ENCODE measurements at places on chromosomes 4 and X.

- DNase-seq: no peak
Measured at GRCh38 chr4:40744218-40744617, 5.5 kb upstream of the NSUN7 start.

- DNase-seq: no peak
Measured at GRCh38 chrX:21678048-21678612, 20.0 kb upstream of the KLHL34 start.

DNA sequence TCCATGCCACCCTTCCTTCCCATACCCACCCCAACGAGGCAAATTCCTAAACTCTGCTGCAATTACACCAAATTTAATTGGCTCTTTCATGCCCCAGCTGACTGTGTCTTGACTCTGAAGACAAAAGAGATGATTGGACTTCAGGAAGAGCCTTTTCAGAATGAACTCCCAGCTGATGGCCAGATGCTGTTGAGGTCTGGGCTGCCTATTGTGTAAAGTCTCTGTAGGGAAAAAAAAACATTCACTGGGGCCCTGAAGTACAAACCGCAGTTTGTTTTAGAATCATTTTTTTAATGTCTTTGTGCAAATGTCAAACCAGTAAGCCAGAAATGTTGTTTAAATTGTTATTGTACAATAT is 174.8 kb downstream of the HHIP start:
- no peak for DNase-seq

DNA sequence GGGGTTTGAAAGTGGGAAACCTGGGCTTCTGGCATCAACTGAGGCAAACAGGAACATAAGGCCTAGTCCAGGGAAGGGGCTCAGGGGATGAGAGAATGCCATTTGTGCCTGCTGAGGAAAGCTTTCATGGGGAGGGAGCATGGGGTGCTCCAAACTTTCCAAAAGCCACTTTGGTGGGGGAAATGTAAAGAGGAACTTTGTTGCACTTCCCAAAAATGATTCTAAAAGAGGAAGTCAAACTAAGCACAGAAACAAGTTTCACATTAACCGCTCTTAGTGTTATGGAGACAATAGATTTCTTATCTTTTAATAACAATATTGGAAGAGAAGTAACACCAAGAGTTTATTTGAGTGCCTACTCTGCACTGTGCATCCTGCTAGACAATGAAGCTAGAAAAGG is 32.3 kb downstream of the GAB3 start:
- DNase-seq: no peak

DNA sequence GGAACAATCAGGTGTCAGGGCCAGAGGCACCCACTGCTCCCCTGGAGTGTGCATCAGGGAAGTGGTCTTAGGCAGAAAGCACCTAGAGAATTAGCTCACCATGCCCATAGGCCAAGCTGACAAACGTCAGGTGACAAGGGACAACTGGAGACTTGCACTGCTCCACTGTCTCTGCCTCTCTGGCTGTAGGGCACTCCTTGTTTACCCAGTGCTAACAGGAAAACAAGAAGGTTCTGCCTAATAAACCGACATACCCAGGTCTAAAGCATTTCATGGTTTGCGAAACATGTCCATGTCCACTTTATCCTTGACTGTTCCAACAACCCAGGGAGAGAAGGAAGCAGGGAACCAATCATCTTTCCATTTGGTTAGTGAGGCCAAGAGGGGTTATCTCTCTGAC is 92.5 kb upstream of the MAMLD1 start:
- DNase-seq: no peak

DNA sequence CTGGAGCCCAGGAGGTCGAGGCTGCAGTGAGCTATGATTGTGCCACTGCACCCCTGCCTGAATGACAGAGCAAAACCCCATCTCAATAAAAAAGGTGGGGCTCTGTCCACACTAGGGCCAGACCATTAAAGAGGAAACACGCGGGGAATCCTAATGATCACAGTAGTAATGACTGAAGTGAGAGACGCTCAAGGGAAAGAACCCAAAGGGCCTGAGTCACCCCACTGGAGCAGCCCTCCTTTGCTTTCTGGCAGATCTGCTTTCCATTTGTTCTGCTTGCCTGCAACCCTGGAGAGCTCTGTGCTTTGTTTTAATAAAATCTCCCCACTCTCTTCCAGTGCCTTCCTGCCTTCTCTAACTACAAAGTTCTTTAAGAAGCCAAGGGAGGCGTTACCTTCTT is 5.0 kb downstream of the TFDP3 start:
- peak; percentile 2 for DNase-seq

DNA sequence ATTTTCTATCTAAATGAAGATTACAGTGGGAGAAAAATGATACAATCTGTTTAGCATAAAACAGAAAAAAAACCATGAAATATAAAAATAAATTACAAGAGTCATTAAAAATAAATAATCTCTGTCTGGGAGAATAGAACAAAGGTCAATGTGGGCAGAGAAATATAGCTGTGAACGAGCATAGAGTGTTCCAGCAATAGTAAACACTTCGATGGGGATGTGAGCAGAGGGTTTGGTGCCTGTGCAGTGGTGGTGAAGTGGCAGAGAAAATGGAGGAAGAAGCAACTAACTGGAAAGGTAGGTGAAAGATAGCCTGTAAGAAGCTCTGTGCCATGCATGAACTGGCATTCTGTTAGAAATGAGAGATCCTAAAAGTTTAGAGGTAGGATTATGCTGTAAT is 64.9 kb downstream of the ANKRD50 start:
- no peak for DNase-seq

DNA sequence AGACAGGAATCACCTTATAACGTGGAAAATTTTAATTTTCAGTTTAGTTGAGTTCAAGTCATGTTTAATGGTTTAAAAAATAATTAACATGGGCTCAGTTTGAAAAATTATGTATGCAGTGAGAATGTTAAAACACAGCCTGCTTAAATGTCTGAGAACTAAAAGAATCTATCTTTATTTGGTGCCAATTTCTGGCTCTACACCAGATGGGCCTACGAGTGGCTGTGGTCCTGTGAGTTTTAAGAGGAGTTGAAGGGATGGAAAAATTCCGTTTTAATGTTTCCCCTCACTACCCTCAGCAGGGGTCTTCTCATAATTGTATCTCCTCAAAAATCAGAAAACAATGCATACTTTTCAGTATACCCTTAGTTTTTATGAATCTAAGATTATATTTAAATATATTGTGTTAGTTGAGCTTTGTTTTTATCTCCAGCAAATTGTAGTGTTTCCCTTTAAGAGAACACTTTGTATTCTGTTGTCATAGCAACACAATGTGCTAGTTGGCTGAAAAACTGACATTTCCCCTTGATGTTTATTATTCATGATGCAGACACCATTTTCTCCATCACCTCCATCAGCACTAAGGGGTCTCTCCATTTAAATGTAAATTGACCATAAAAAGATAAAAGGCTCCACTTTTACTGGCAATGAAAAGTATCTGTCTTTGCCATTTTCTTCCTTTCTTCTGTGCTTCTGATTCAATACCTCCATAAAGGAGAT is 393.5 kb upstream of the GRIA3 start:
- no peak for DNase-seq

- no peak for DNase-seq
Measured at GRCh38 chr4:6106156-6106555, 87.9 kb upstream of the C4orf50 start.

DNA sequence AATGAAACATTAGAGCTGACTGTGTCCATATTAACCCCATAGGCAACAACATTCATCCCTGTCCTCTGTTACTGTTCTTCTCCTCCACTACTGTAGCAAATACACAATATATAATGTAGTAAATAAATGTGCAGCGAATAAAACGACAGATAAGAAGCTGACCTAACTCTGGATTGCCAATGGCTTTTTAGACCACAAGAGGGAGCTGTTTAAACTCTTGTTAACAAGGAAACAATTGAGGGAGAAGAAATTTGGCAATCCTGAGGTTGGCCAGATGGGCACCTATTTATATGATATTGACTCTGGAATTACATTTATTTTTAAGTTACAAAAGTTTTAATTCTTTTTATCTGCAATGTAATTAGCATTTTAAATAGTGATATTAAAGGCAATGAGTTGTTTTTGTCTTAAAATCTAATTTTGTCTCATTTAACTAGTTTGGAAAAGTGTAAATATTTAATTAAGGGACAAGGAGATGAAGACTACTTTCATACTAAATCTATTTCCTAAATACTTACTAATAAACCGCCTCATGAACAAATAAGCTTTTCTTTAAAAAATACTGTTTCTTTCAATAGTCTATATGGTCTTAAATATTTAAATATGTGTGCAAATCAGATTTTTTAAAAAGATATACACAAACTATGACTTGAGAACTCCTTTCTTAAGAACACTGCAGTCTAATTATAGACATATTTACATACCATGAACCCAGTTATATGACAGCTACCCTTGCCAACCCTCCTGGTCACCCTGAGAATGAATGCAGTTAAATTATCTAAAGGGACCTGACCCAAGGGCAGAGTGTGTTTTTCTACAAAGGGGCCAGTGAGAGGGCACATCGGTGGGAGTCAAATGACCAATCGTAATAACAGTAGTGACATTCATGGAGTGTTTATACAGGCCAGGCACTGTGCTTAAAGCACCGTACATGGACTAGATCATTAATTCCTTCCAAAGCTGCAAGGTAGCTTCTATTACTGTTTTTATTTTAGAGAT is 52.9 kb upstream of the HPF1 start:
- DNase-seq: peak; percentile 81

GRCh38 chr4:176432811-176433540 is 113.2 kb downstream of the SPCS3 start:
- no peak for DNase-seq

- no peak for DNase-seq
Measured at GRCh38 chr4:21763855-21764254, 184.7 kb downstream of the KCNIP4 start.
